Fibroblast of skin of right quadriceps (primary cell): ENCODE measurements at places on chromosomes 7 and 10.

DNA sequence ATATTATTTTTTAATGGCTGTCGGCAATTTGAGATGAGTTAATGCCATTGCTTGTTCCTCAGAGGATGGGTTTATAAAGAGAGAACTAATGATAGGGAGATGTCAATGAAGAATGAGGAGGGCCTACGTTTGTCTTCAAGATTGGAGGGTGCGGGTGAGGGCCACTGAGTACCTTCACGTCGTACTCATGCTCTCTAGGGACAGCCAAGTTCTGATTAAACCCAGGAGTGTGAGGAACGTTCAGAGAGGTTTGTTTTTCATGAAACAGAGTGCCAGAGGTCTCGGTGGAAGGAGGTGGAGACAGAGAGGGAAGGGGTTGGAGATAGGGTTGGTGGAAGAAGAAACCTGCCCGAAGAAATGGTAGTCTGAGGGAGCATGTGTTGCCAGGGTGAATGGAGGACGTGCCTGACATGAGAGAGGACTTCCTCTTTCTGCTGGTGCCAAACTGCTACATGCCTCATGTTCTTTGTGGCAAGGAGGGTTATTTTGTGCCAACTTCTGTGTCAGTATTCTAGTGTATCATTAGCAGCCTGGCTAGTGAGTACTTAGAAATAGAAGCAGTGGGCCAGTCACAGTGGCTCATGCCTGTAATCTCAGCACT, 8.9 kb downstream of the DHTKD1 start:
- no peak for DNase-seq

DNA sequence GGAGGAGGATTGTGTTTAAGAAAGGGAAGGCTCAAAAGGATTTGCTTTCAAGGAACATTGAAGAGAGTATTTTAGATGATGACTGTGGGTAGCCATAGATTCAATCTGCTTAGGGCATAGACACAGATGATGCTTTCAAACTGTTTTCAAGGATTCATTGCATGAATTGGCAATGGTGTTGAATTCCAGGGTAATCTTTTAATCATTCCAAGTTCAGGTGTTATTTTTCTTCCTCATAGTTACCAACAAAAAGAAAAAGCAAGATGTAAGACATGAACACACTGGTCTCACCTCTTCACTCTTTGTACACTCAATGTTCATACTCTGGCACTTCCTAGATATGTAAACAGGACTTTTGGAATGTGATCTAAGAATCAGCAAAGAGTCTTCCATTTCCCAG, 167.0 kb upstream of the RHOBTB1 start:
- no peak for DNase-seq

- DNase-seq = peak; percentile 37
These were observed 176.3 kb downstream of the DGKI start for GRCh38 chr7:137670222-137671064.

- no peak for DNase-seq
These were observed 6.0 kb downstream of the CYREN start for GRCh38 chr7:135164357-135165061.

DNA sequence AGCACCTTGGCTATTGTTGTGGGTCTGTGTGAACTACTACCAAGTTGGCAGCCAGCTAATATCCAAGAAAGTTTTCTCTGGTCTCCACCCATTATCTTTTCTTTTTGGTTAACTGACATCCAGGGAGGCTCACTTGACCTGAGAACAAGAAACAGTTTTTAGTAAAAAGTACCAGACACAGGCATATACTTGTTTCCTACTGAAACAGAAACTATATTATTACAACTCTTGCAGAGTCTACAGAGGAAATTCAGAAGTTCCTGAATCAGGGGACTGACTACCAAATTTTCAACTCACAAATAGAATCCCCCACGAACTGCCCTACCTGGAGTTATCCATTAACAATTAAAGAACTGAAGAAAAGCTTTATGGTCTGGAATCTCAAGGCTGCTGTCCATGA, 168.9 kb downstream of the KCND2 start:
- DNase-seq = no peak

- peak; percentile 74 for DNase-seq
These were observed 269.2 kb downstream of the BAMBI start for GRCh38 chr10:28946479-28946878.

DNA sequence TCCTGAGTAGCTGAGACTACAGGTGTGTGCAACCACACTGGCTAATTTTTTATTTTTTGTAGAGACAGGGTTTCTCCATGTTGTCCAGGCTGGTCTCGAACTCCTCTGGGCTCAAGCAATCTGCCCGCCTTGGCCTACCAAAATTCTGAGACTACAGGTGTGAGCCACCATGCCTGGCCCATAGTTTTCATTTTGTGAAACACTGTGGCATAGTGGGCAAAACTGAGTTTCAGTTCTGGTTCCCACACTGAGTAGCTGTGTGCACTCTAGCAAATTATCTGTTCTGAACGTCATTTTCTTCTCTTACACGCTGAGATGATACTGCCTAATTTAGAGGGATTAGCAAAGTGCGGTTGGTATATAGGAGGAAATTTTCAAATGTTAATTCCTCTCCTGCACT, 13.5 kb downstream of the ATP5MK start:
- DNase-seq = no peak

DNA sequence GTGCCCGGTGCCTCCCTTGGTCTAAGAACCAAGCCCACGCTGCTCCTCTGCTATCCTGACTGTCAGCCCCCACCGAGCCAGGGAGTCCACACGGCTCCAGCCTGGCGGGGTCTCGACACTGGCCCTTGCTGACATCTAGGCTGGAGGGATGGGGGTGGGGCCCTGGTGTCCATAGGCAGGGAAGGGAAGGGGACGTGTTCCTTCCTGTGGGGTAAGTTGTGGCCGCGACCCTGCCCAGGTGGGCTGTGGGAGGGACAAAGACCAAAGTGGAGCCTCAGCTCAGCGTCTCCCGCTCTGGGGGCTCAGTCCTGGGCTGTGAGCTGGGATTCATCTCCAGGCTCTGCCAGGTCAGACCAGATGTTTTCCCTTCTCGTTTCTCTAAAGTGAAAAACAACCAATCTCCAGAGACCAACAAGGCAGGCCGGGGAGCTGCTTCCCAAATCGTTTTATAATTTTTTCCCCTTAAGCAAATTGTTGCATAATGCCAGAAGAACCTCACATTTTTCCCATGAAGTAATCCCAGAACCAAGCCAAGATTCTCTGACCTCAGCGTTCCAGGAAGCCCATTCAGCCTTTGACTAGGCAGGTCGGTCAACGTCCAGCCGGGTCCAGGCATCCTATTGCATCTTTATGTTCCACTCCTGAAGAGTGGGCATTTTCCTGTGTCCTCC, 101.2 kb downstream of the RGS10 start:
- peak; percentile 72 for DNase-seq

DNA sequence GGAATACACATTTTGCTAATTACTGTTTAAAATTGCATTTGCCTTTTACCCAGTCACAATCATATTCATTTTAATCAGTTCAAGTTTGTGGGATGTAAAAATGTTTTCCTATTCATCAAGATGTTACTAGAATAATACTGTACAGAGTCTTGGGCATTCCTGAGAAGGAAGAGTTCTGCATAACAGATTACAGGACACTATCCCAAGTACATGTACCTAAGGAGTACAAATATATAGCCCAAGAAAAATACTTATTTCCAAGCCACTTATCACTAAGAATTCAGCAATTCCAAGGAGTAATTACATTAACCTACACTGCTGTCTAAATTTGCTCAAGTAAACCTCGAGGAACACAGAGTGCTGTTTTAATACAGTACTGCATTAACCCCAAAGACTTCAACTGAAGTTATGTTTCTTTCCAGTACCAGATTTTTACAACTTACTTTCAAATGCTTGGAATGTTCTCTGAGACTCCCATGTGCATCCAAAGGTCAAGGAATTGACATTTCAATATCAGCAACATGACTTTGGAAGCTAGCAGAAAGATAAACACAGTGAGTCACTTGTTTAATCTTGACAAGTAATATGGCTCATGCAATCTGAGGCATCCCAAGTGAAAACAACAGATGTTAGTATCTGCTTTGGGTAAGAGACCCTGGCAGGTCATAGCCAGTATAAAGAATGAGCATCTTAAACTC, 125.4 kb upstream of the BET1 start:
- DNase-seq = peak; percentile 92

DNA sequence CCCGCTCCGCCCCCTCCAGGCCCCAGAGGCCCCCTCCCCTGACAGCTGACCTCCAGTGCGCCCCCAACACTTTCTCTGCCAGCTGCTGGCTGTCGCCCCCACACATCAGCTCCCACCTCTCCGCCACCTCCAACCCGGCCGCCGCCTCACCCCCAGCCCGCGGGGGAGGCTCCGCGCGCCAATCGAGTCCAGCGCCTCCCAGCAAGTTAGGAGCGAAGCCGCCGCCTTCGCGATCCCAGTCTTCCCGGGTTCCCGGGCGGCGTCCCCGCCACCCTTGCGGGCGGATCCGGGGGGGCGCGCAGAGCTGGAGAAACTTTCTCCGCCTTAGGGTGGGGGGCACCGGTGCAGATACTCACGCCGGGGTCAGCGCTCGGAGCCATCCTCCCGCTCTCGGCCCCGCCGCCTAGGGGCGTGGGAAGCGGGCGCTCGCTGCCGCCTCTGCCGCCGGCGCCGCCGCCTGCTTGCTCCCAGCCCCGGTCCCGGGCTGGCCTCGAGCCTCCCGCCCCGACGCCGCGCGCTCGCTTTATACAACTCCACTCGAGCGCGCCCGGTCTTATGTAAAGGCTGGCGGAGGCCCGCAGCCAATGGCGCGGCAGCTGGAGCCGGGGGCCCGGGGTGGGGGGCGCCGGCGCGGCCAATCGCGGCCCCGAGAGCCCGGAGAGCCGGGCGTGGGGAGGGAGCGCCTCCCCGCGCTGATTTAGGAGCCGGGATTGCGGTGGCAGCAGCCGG, at the start of gene CRTAC1:
Gene CRTAC1, minus strand, starts transcription at position 529 of the 729 bp plus-strand sequence. Its CDS starts 149 bp downstream, at position 380.
- DNase-seq = peak; percentile 25

DNA sequence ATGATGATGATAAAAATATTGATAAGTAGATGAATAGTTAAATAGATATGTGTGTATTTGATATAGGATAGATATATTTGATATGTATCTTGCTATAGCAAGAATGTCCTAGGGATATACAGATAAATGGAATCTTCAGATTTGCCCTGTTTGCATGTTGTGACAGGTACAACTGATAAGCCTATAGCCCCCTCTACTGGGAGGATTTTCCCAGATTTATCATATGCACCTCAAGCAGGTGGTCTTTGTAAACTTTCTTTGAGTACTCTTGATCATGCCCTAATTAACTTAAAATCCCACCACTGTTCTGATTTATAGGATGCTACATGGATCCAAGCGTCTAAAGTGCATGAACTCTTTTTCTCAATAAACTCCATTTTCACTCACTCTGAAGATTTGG, 1050.7 kb downstream of the SORCS3 start:
- DNase-seq = peak; percentile 1

GRCh38 chr7:143285470-143285778, 666 bp downstream of the TMEM139 start:
- DNase-seq = no peak

GRCh38 chr7:37916017-37916672, 472 bp downstream of the SFRP4 start:
- DNase-seq = no peak

- no peak for DNase-seq
These were observed 7.5 kb downstream of the LMOD2 start for GRCh38 chr7:123663200-123663599.

GRCh38 chr7:17716816-17717215, 223.5 kb downstream of the SNX13 start:
- no peak for DNase-seq

DNA sequence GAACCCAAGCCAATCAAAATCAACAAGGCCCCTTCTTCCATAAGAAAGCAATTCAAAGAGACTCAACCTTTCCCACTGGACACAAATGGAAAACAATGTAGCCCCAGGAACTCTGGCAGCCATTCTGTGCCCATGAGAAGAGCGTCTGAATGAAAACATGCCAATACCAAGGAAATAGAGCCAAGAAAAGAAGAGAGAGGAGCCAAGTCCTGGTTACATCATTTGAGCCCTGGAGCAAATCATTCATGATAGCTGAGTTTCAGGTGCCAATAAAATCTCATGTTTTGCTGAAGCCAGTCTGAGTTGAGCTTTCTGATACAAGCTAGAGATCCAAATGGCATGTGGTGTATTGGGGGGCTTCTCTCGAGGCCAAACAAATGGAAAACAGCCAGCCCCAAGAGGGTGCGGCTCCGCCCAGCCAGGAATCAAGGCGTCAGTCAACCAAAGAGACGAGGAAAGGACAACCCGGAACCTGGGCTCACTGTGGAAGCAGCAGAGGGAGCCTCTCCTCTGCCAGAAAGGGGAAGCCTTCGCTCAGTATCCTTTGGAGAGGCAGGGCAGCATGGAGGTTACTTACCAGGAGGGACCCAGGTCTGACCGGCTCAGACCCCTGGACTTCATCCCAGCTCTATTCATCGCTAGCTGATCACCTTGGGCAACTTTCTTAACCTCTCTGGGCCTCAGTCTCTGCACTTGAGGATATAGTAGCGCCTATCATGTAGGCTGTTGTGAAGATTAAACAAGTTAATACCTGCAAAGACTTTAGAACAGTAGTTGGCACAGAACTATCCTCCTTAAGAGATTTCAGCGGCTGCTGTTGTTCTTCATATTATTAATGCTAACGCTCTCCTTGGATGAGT, 61.8 kb downstream of the OAT start:
- DNase-seq = no peak

GRCh38 chr10:104349623-104350126, 4.0 kb upstream of the CFAP58 start:
- peak; percentile 72 for DNase-seq
